Lower lobe of right lung (tissue), 2 donors: ENCODE measurements at places on chromosomes 1 and 21. TPM values are rescaled to one million over a fixed set of nuclear protein-coding genes. Genes with fewer than 3 reads are reported as not detected.

The TMPRSS2 gene
- total RNA-seq = 87.7 TPM

The TENT5C gene
- 23.2 TPM for total RNA-seq

The LIPI gene
- total RNA-seq = not detected

The PHC2 gene
- 105 TPM for total RNA-seq

The PALMD gene
- 18.8 TPM for total RNA-seq

The FAM177B gene
- 0.56 TPM for total RNA-seq

The PRR9 gene
- total RNA-seq = not detected

The SMIM1 gene
- 8.5 TPM for total RNA-seq

The C1orf141 gene
- 2.2 TPM for total RNA-seq

The C1orf116 gene
- 123 TPM for total RNA-seq
